ENCODE measurements at places on chromosomes 3 and 15.

DNA sequence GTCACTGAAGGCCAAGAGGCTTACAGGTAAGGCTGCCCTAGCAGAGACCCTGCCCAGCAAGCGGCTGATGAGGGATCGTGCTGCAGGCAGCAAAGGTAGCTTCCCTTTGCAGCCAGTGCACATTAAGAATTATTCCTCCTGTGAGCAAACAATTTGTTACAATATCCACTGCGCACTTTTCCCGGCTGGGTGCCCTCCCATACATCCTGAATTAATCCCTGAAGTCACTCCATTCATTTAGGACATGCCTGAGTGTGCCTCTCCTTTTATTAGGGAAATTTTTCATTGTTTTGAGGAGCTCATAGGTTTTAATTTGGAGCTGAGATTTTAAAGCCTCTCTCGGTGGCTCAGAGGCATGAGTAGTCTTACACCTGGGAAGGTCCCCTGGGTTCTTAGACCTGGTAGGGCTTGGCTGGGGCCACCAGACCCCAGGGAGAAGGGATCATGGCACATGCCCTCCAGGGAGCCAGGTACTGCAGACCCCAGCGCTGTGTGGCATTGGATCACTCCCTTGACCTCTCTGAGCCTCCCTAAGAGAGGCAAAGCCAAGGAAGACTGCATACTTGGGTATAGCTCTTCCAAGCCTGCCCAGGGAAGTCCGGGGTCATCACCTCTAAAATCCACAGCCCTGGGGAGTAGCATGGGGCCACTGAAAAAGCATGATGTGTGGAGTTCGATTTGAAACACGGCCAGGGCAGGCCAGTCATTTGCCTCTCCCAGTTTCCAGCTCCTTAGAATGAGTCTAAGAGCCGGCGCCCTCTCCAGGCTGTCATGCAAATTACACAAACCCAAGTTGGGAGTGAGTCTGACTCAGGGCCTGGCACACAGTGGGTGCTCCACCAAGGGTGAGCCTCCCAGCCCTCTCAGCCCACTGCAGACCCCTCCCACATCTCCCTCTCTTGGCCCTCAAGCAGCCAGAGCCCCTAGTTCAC is 151.9 kb upstream of the LINGO1 start:
- no peak for DNase-seq

GRCh38 chr3:154952553-154952952 is 127.6 kb upstream of the MME start:
- DNase-seq, result no peak

DNA sequence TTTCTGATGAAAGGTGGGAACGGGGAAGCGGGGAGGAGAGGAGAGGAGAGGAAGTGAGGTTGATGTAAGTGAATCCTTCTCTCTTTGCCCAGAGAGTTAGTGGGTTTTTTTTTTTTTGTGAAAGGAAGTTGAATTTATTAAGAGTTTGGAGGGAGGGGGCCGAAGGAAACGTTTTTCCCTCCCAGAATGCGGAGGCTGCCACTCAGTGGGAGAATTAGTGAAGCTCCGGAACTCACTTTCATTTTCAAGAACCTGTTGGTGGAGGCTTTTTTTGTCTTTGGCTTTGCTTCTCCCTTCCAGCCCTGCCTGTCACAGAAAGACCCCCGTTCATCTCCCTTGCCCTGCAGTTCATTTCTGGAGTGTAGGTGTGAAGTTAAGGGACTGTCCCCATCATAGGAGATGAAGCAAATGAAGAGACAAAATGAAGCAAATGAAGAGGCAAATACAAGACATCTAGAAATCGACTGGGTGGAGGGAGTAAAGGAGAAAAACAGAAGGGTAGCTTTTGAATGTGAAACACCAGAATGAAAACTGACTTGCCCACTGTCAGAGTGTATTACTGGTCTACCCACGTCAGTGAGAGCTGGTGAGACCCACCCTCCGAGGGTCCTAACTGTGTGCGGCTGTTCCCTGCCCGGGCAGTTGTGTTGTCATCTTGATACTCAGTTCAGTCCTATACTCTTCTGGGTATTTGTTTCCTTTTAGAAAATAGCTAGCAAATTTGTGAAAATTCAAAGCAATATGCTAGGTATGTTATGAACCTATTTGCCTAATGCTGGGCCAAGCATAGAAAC is 91.5 kb downstream of the ITPR1 start:
- DNase-seq, result no peak

- no peak for DNase-seq
Measured at GRCh38 chr3:169667166-169668071, 3.9 kb upstream of the MECOM start.

DNA sequence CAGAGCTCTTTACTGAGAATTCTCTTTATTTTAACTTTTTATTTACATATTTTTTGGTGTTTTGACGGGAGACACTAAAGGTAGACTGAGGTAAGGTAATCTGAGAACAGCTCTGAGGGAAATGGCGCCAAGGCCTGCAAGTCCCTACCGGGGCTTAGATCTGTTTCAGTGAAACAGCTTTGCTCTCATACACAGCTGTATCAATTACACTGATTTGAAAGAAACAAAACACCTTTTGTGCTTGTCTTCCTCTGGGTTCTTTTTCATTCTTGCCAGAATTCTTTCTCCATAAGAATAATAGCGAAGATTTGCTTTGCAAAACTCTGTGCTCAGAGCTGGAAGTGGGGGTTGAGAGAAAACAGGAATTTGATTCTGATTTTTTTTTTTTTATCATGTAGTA is 79.5 kb upstream of the PEX5L start:
- no peak for DNase-seq

- no peak for DNase-seq
Measured at GRCh38 chr3:149153402-149153801, 24.0 kb downstream of the HPS3 start.

DNA sequence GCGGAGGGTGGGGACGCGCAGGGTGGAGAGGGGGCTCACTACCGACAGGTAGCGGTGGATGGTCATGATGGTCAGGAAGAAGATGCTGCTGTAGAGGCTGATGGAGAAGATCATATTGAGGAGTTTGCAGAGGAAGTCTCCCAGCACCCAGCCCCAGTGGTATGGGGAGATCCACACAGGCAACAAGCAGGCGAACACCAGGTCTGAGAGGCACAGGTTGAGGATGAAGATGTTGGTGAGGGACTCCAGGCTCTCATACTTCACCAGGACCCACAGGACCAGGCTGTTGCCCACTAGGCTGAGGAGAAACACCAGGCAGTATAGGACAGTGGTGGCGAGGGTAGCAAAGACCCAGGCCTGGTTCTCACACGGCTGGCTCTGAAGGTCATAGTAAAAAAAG is 5.8 kb downstream of the XCR1 start:
- DNase-seq, result no peak

GRCh38 chr3:111277226-111277625 is 205.6 kb downstream of the NECTIN3 start:
- DNase-seq, result no peak

- no peak for DNase-seq
Measured at GRCh38 chr15:60423537-60423936, 25.8 kb upstream of the ANXA2 start.

DNA sequence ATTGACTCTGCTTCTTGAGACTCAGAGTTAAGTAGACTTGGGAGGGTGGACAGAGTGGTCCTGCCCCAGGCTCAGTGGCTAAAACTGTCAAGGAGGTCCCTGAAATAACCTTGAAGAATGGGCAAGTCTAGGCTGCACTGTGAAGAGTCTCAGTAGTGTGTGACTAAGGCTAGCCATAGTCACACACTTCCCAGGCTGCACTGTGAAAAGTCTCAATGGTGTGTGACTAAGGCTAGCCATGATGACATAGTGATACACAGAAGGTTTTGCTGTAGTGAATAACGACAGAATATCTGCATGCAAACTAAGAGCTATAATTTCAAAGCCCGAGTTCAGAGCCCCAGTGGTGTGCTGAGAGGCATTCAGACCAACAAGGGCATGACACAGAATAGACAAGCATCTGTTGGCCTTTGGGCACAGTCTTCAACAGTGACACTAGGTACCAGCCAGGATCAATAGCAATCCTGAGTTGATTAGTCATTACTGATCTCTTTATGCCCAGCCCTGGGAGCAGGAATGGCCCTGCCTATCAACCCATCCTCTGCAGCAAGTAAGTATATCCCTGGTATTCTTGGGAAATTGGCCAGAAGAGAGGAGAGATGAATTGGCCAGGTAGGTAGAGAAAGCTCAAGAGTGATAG is 72.4 kb upstream of the BBX start:
- DNase-seq, result no peak

DNA sequence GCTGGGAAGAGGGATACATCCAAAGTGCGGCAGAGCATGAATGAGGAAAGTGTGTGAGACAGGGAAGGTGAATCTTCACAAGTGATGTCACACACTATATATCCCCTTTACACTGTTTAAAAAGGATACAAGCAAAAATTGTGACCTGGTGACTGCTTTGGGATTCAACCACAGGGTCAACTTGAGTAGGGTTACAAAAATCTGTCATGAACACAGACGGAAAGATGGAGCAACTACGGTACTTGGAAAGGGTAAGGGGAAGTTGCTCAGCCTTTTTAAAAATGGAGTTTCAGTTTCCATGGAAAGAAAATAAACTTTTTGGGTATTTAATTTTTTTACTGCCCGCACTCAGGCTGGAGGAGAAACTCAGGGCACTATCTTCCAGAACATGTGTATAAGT is 60.3 kb downstream of the B3GNT5 start:
- no peak for DNase-seq
